ENCODE measurements at places on chromosomes 16 and 17.

- no peak for DNase-seq
Measured at GRCh38 chr17:34401165-34401564, 38.1 kb upstream of the CCL1 start.

GRCh38 chr16:3047387-3047720 is 993 bp downstream of the MMP25 start:
- DNase-seq: no peak

- DNase-seq: no peak
Measured at GRCh38 chr17:36657763-36658490, 56.5 kb downstream of the MRM1 start.

GRCh38 chr16:20348365-20349185 is 3.9 kb downstream of the UMOD start:
- no peak for DNase-seq

DNA sequence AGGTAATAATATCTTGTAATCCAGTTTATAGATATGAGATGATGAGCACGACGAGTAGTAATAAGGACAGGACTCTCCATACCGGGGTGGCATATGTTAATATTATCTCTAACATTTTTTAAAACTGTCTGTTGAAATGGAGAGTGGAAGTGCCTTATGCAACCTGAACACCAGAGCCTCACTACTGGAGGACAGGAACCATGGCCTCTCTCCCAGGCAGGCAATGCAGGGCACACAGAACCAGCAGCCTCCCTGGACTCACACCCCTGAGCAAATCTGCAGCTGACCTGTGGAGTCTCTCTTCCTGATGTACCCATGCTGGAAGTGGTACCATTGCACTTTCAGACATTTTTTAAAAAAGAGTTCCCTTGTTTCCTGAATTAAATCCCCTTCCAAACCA is 55.2 kb upstream of the ERN1 start:
- no peak for DNase-seq

GRCh38 chr16:56936950-56937349 is 5.0 kb downstream of the HERPUD1 start:
- no peak for DNase-seq

- DNase-seq: no peak
Measured at GRCh38 chr16:3804426-3805016, 76.0 kb downstream of the CREBBP start.

GRCh38 chr16:67489401-67490083 is 6.2 kb upstream of the AGRP start:
- no peak for DNase-seq

DNA sequence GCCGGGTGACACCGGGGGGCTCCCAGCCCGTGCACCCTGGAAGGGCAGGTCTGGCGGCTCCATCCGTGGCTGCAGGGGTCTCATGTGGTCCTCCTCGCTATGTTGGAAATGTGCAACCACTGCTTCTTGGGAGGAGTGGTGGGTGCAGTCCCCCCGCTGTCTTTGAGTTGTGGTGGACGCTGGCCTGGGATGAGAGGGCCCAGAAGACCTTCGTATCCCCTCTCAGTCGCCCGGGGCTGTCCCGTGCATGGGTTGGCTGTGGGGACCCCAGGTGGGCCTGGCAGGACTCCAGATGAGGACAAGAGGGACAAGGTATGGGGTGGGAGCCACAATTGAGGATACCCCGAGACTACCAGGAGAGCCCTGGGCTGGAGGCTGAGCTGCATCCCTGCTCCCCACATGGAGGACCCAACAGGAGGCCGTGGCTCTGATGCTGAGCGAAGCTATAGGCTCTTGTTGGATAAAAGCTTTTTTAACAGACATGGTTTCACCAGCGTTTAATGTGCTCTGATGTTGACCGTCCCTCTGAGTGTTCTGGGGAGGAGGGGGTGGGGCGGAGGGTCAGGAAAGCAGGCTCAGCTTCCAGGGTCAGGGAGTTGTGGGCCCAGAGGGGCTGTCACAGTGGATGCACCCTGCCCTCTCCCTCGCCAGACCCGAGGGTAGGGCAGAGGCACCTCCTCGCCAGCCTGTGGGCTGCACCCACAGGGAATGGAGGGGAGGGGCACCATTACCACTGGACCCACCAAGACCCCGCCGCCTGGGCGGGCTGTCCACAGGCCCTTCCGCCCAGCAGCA is 5.4 kb downstream of the SPATA2L start:
- no peak for DNase-seq

DNA sequence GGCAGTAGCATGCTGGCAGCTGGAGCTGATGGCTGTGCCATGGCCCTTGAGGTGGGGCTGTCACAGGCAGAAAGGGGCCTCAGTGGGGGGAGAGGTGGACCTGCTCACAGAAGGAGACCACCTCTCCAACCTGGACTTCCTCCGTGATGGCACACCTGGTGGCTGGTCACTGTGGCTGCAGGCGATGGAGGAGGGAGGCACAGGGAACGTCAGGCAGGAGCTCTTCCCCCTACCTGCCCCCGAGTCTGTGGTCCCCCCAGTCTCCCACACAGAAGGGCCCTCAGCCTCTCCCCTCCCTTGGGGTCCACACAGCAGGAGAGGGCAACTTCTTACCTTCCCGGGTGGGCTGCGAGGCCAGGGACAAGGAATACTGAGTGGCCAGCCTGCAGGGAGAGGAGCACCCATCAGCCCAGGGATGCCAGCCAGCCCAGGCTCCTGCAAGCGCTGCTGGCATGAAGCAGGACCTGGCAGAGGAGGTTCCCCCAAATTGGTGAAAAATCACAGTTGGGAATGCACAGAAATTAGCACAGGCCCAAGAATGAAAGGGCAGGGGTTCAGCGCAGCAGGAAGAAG is 96.5 kb downstream of the GOSR1 start:
- DNase-seq: no peak

GRCh38 chr16:30561089-30561816 is 3.1 kb upstream of the ZNF764 start:
- no peak for DNase-seq

DNA sequence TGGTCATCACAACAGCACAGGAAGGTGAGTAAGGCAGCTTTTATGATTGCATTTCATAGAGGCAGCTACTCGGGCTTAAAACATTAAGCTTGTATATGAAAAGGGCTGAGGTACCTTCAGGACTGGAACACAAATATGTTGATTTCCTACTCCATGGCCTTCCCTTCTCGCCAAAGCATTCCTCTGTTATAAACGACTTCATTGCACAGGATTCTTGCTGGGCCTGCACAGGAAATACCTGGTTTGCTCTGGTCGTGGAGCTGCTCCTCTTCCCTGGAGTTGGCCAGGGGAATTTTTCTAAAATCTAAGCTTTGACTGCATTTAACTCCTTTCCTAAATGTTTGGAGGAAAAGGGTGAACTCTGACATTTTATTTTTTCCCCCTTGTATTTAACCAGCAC is 49.0 kb downstream of the CHD9 start:
- no peak for DNase-seq

GRCh38 chr16:89922477-89922883 is 662 bp upstream of the TUBB3 start:
- DNase-seq: no peak

GRCh38 chr16:46961373-46962353 is 11.8 kb downstream of the DNAJA2 start:
- peak; percentile 6 for DNase-seq

Measured in activated CD8-positive, alpha-beta memory T cell treated with anti-CD3 and anti-CD28 coated beads for 1 hour (primary cell).